ENCODE measurements at places on chromosomes 16 and 17.

DNA sequence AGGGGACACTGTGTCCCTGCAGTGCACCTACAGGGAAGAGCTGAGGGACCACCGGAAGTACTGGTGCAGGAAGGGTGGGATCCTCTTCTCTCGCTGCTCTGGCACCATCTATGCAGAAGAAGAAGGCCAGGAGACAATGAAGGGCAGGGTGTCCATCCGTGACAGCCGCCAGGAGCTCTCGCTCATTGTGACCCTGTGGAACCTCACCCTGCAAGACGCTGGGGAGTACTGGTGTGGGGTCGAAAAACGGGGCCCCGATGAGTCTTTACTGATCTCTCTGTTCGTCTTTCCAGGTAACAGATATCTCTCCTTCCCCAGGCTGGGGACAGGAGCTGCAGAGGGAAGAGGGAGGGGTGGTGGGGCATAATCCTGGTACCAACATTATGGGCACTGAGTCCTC, 1.6 kb downstream of the CD300LG start:
- no peak for DNase-seq

GRCh38 chr17:1957037-1957436, 68.1 kb downstream of the RTN4RL1 start:
- DNase-seq, result no peak

DNA sequence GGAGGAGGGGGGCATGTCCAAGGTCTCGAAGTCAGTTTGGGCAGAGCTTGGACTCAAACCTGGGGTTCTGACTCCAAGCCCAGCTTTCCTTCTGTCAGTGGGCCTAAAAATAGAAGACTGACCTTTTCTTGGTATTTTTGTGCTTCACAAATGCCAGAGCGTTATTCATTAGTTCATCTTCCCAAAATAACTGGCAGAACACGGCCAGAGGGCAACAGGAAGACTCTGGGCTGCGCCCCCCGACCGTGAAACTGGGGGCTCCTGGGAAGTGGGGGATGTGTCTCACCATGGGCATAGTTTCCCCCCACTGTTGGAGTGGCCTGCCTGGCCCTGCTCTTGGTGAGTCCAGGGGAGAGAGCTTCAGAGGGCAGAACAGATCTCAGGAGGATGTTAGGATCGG, 94.0 kb downstream of the SOCS1 start:
- no peak for DNase-seq

- no peak for DNase-seq
These were observed 23.5 kb downstream of the DNASE1 start for GRCh38 chr16:3677994-3678393.

DNA sequence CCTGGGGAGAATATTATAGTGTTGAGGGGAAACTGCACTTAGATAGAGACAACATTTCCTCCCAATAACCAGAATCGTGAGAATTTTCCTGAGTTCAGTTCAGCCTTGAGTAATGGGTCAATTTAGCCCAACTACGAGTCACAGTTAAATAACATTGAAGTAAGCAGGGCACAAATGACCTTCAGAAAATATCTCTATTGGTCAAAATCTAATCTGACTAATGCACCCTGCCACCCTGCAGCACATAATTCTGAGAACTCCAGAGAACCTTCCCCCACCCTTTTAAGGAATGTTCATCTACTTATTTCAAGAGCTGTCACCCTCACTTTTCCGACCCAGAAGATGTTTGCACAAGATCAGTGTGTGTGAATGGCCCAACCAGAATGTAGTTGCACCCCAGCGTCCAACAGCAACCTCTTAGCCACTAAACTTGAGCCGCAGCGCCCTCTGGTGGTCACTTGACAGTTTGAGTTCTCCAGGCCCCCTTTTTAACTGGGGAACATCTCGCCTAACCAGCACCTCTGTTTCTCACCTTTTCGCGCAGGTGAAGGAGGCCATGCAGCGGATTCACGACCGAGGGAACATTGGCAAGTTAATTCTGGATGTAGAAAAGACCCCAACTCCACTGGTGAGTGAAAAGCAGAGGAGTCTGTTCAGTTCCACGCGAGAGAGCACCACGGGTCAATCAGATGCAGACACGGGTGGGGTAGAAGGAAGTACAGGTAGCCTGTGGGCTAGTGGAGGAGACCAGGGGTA, 50.9 kb upstream of the CLEC3A start:
- DNase-seq, result peak; percentile 52

DNA sequence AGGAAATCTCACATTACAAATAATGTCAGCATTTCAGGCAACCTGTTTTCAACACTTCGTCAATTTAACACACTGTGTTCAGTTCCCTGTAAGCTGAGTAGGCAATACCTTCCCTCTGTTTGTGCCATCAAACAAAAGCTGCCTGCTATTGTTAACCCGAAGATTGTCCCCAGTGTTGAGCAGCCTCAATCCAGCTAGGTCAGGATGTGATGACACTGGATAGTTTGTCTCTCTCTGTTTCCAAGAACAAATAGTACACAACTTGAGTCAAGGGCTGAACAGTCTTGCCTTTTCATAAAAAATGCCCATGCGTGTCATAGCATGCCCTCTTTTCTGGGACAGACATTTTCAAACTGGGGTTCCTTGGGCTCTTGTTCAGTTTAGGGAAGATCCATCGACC, 36.4 kb downstream of the HSD17B2 start:
- no peak for DNase-seq

DNA sequence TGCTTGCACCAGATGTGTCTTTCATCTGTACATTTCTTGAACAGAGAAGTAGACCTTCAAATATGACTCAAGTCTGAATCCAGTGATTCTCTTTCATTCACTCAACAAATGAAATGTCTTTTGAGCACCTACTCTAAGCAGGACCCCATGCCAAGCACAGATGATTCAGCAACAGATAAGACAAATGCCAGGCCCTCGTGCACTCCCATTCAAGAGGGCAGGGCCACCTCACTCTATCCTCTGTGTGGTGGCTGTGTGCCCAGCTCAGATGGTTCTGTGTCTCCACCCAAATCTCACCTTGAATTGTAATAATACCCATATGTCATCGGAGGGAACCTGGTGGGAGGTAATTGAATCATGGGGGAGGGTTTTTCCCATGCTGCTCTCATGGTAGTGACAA, 74.1 kb upstream of the NKD1 start:
- no peak for DNase-seq

- DNase-seq, result no peak
These were observed 25.3 kb downstream of the FAM117A start for GRCh38 chr17:49738456-49739163.

GRCh38 chr16:61263400-61263799, 772.8 kb downstream of the CDH8 start:
- no peak for DNase-seq

DNA sequence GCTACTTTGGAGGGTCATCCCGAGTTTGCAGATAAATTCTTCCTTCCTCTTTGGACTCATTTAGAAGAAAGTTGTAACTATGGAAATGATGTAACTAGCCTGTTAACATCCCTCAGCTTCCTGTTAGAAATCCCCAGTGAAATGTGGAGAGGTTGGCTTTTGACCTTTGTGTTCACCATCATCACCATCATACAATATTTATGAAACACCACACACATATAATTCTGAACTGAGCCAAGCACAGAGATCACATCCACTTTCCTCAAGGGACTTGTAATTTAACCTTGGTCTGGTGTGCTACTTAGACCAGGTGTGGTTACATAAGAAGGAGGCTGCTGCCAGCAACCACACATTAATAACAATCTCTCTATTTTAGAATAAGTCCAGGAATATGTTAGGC, 2.5 kb downstream of the CAPNS2 start:
- DNase-seq, result no peak

DNA sequence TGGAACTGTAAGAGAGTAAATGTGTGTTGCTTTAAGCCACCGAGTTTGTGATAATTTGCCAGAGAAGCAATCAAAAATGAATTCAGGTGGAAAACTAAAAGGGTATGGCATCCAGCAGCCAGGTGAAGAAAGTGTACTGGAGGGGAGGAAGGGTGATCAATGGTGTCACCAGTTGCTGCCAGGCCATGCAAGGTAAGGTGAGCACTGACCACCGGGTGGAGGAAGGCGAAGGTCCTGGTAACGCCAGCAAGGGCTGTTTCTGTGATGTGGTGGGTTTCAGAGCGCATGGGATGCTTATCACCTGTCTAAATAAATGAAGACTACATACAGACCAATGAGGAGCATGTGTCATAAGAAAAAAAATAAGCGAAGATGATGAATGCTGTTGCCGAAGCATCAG, 6.9 kb downstream of the FA2H start:
- DNase-seq, result no peak

DNA sequence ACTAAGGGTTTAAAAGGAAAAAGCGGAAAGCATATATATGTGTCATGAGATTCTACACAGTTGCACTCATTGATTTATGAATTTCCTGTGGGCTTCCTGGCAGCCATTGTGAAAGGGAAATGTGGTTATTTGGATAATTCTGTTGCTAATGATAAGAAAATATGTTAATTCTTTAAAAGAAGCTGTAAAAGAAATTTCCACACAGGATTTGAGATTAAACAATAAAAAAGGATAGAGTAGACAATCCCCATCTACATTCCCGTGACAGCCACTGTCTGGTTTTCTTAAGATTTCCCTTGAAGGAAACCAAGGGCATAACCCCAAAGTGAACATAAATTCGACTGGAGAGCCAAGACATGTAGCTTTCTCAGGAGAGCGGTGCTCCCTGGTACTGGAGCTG, 397.5 kb downstream of the CPPED1 start:
- no peak for DNase-seq

DNA sequence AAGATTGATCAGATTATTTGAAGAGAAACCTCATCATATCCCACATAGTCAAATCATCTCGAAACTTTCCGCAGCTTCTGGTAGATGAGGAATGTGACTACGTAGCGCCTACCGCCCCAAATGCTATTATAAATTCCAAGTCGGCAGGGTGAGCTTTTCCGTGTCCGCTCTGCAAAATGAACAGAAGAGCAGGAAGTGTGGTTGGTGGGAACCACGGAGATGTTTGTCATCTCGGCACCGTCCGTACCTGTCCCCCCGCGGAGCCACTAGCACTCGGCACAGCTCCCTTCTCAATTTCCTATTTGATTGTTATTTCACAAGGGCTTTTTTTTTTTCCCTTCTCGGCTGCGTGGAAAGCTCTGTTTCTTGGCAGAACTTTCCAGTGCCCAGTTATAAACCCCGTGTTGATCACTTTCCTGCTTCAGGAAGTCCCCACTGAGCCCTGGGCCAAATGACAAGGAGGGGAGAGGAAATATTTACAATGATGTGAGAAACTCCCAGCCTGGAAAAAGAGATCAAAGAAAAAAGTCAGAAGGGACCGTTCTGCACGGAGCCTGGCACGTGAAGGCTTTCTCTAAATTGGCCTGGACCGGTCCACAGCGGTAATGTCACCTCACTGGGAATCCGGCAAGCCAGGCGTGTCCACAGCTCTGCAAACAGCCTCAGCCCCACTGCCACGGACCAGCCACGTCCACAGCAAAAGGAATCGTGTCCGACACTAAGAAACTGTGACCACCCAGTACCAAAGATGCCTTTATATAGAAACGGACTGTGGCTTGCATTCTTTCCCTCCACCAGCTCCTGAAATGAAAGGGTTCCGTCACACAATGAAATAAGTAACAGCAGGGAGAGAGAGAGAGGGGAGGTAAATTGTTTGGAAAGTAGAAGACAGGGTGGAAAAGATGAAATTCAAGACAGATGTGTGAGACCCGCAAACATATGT, 65.0 kb downstream of the MRM3 start:
- DNase-seq, result no peak

All from T-helper 2 cell treated with Interferon-gamma antibody and Interleukin-4, amounts not matched to agents 5 μg/mL and 100 μg/mL, for 36 hours (primary cell).